Activated CD4-positive, alpha-beta T cell treated with anti-CD3 and anti-CD28 coated beads for 1 hour (primary cell): ENCODE measurements at places on chromosomes 12 and 14.

- DNase-seq, result no peak
These were observed 6.3 kb downstream of the MGAT4C start for GRCh38 chr12:86249851-86250250.

- no peak for DNase-seq
These were observed 793.5 kb upstream of the NOVA1 start for GRCh38 chr14:27391331-27391730.

DNA sequence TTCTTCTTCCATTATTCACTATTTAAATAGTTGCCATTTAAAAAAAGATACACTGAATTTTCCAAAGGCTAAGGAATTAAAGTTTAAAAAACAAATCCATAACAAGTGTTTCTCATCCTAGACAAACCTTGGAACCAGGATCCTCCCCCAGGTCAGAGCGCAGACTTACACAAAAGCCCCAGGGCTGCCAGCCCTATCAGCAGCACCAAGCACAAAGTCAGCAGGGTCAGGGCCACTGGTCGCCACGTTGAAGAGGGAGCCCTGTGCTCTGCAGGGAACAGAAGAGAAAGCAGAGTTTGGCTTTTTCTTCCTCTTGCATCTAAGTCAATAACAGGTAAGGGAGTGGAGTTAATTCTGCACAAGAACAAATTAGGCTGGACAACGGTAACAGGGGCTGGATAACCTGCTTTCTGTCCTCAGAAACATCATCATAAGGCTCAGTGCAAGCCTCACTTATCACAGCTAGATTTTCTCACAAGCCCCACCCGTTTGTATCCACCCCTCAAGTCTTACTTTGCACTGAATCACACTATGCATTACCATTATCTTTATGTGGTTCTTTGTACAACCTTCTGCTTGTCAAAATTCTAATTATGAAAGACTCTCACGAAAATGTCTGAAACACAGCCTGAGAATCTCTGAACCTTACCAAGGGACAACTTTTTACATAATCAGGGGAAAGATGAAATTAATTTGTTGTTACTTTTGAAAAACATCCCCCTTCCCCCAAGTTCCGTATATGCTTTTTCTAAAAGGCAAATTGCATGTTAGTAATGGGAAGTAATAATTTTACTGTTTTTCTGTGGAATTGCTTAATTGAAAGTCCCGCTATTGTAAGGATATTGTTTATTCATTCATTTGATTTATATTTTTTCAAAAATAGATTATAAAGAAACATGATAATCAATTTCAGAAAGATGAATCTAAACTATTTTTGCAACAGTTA, 9.6 kb downstream of the CLEC1A start:
- no peak for DNase-seq

- DNase-seq, result no peak
These were observed 176.7 kb downstream of the KLHL28 start for GRCh38 chr14:44785096-44785495.

DNA sequence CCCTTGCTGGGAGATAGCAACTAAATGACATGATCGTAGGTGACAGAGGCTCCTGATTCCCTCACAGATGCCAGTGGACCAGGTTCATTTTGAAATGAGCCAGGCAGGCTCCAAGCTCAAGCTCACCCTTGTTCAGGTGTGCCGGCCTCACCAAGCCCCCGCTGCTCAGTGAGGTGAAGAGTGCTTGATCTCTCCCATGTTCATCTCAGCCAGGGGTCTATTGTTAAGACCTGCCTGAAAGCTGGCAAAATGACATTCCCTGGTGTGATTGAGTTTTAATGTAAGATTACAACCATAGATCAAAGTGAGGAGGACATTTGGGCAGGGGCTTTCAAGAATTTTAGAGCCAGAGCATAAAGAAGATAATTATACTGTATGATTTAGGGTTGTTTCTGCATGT, 497.9 kb downstream of the EGLN3 start:
- DNase-seq, result no peak

DNA sequence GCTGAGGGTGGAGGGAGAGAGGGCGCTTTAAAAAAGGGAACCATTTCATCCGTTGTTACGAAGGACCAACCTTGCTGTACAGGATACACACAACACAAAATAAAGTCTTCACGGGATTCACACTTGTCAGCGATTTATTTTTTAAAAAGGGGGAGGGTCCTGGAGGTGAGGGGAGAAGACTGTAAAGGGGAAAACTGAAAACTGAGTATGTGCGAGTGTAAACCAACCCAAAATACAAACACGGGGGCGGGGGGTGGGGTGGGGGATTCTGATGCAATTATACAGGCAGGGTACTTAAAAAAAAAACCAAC, 499 bp upstream of the PRKAG1 start:
- no peak for DNase-seq

DNA sequence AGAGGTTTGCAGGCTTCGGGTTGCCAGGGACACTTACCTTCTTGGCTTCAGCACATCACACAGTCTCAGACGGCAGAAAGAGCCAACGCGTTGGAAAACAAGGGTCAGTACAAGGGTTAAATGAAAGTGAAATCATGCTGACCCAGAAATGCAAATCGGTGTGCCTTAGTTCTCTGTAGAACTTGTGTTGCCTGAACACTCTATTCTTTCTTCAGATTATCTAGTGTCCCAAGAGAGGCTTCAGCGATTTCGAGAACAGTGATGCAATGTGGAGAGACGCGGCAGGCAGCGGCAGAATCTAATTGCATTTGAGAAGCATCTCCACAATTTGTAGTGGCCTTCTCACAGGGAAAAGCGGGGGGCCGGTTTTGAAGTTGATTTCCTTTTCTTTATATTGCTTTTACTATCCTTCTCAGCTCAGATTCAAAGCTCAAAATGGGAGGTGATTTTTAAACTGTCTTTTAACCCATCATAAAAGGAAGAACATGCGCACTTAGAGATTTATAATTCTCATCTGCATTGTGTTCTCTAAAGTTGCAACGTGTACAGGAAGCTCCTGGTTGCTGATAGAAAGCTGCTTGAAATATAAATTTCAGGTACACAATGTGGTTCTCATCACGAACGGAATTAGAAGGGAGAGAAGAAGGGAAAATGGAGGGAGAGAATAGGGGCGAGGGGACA, 67.8 kb upstream of the EGLN3 start:
- no peak for DNase-seq

DNA sequence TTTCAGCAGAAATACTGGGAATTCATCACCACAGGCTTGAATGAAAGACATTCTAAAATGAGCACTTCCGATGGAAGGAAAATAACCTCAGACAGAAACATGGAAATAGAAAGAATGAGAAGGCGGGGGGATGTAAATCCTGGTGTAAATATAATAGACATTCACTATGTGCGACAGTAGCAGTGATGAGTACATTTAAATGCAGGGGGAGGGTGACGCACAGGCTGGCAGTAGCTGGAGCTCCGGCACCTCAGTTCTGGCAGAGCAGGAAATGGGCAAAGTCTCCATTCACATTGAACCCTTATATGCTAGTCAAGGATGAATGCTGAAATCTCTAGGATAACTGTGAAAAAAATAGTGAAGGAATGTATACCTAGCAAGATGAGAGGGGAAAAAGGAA, 172.7 kb upstream of the C14orf180 start:
- DNase-seq, result no peak

DNA sequence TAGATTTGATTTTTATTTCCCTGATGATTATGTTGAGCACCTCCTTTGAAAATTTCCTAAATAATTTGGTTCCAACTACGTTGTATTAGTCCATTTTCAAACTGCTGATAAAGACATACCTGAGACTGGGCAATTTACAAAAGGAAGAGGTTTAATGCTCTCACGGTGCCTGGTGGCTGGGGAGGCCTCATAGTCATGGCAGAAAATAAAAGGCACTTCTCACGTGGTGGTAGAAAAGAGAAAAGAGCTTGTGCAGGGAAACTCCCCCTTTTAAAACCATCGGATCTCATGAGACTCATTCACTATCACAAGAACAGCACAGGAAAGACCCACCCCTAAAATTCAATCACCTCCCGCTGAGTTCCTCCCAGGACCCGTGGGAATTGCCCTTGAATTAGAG, 372.3 kb downstream of the RPL10L start:
- no peak for DNase-seq

DNA sequence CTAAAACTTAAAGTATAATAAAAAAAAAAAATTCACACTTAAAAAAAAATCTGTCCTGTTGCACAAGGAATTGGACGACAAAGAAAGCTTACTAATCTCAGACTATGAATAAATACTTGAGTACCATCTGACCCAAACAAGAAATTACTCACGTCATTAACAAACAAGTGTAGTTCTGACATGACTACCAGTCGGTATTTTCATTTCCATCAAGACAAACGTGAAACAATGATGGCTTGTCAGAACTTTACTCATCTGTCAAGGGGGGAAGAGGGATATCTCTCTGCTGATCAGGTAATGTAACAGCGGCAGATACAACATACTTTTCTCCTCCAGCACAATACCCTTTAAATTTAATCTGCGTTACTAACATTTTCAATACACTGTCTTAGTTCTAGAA, 78.3 kb downstream of the CDK17 start:
- no peak for DNase-seq

- DNase-seq, result no peak
These were observed 11.1 kb downstream of the CCDC62 start for GRCh38 chr12:122785503-122785902.

DNA sequence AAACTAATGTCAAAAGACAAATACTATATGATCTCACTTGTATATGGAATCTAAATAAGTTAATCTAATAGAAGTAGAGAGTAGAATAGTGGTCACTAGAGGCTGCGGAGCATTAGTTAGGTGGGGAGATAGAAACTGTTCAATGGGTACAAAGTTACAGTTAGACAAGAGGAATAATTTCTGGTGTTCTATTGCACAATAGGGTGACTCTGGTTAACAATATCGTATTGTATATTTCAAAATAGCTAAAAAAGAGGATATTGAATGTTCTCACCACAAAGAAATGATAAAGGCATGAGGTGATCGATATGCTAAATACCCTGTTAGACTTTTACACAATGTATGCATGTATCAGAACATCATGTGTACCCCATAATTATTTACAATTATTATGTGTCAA, 42.9 kb downstream of the IGF1 start:
- no peak for DNase-seq

DNA sequence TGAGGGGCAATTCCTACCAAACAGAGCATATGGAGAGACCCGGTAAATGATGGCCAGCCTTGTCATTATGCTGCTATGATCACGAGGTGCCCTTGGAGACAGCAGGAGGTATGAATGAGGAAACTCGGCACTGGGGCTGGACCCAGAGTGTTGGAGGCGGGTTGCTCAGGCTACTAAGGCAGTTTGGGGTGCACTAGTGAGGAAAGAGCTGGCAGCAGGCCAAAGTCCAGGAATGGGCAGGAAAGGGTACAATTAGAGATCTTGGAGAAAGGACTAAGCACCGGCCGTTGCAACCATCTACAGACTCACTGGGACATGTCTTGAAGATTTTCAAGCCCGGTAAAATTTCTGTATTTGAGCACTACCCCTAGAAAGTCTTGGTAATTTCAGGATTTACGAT, 54.3 kb downstream of the CD9 start:
- no peak for DNase-seq

DNA sequence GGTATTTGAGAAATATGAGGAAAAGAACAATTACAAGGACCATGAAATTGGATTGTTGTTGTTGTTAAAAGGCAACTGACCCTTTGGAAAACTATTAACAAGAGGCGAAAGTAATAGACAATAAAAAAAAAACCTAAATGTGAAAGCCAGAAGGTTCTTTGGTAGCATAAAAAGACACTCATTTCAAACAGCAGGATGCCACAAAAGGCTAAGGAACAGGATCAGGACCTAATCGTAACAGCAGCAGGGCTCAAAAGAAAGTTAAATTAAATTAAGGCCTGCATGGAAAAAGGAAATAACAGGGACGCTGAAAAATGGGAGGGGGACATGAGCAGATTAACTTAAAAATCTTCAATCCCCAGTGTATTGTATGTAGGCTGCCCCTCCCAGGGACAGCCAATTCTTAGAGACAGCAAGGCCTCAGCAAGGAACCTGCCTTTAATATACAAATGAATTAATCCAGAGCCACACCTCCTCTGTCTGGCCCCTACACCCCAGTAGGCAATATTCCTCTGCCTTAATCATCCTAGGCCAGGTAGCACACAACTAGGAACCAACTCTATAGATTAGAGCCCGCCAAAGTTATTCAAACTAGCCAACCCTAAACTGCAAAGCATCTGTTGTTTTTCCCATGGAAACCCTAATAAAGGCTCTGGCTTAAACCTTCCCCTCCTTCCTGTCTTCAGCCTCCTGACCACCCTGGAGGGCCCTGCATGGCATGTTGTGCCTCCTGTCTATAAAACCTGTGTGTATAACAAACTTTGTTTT, 28.4 kb upstream of the AP4S1 start:
- no peak for DNase-seq

- DNase-seq, result no peak
These were observed 484 bp downstream of the ALKBH1 start for GRCh38 chr14:77707355-77707723.

DNA sequence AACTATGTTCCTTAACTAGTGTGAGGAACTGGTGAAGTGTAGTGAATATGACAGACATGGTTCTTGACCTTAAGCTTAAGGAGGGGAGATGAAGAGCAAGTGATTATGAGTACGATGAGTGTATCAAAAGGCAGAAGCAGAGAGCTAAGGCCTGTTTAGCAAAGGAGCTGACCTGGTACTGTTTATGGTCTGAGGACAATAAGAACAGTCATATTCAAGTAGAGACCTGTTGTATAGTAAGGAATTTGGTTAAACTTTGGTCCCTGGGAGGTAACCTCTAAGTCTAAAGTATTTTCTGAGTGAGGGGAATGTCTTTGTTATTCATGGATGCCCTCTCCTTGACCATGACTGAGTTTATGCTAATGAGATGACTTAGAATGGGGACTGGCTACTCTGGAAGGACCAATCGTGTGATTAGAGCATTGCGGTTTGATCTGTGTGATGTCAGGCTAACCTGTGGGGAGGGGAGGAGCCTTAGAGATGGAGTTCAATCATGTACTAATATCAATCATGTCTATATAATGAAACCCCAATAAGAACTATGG, 389.3 kb downstream of the BMP4 start:
- no peak for DNase-seq

GRCh38 chr12:108685469-108686260, 45.7 kb downstream of the CORO1C start:
- DNase-seq, result no peak

GRCh38 chr12:17030338-17030737, 424.4 kb upstream of the LMO3 start:
- DNase-seq, result no peak

GRCh38 chr12:5407034-5407856, 24.7 kb upstream of the NTF3 start:
- DNase-seq, result no peak
